ENCODE measurements at places on chromosomes 11 and 22.

DNA sequence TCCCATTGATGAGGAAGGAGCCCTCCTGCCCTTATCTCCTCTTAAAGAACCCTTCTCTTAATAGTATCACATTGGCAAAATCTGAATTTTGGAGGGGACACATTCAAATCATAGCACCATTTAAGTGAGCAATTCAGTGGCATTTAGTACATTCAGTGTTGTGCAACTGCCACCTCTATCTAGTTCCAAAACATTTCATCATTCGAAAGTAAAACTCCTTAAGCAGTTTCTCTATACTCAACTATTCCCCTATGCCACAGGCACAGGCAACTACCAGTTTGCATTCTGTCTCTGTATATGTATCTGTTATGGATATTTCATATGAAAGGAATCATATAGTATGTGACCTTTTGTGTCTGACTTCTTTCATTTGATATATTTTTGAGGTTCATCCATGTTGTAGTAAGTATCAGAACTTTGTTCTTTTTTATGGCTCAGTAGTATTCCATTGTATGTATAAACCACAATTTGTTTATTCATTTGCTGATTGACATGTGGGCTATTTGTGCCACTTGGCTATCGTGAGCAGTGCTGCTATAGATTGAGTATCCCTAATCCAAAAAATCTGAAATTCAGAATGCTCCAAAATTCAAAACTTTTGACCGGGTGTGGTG is 22.9 kb downstream of the FAR1 start:
- DNase-seq: peak; percentile 13

DNA sequence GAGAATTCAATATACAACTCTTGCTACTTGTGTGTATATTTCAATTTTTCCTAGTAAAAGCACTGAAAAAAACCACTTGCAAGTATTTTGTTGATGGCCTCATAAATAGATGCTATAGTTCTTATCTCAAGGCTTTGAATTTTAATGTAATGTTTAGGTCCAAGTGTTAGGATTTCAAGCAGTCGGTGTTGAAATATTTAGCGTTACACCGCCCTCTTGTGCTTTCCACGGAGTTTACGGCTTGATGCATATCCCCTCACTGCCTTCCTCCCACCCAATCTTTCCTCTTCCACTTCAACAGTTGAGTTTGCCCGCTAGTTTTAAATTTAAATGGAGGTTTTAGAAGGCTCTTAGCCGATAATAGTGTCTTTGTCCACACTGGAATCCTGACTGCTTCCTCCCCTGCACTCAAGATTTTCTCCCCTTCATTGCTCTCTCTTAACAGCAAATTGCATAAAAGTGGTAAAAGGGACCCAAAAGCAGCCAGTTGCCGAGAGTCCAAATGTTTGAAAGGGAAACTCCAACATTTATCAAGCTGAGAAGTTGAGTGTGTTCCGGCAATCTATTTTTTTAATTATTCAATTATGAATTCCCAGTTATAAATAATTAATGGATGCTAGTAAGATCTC is 25.9 kb upstream of the HTATIP2 start:
- DNase-seq: no peak

GRCh38 chr11:35380603-35381002 is 38.8 kb downstream of the SLC1A2 start:
- no peak for DNase-seq

DNA sequence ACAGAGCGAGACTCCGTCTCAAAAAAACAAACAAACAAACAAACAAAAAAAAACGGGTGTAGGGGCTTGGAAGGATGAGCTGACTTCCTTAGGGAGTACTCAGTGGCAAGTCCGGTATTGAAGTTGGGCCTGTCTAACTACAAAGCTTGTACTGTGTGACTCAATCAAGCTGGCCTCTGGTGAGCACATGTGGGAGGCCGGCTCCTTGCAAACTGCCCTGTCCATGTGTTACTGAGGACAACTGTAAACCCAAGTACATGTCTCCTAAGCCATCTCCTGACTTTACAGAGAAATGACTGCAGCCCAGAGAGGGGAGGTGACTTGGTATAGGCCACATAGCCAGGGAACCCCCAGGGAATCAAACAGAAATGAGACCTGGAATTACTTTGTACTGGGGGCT is 11.6 kb downstream of the RIBC2 start:
- DNase-seq: peak; percentile 69

- DNase-seq: no peak
Observed at GRCh38 chr11:39732001-39732400, 1727.5 kb downstream of the LRRC4C start.

DNA sequence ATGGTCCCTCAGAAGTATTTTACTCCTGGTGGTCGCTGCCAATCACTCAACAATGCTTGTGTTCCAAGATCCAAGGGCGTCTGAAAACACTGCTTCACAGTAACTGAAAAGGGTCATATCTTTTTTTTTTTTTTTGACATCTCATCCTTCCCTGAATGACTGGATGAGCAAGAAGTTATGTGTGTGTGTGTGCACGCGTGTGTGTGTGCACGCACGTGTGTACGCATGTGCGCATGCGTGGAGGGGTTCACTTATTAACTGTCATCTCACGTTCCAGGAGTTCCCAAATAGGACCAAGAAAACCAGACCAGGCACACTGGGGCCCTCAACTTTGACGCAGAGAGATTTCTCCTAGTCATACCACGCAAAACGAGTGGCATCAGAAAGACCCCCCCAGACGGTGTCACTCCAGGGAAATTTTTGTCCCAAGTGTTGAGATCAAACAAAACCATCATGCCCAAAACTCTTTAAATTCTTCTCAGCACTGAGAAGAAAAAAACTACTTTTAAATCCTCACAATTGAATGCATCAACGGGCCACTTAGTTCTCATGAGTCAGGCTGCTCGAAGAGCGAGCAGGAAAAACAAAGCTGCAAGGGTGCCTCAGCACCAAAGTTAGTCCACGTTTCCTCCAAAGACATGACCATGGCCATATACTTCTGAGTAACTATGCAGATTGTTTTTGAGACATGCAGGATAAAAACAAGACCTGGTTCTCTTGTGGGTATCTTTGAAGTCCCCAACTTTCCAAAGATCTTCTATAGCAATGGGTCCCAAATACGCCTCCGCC is 12.9 kb downstream of the MN1 start:
- no peak for DNase-seq

DNA sequence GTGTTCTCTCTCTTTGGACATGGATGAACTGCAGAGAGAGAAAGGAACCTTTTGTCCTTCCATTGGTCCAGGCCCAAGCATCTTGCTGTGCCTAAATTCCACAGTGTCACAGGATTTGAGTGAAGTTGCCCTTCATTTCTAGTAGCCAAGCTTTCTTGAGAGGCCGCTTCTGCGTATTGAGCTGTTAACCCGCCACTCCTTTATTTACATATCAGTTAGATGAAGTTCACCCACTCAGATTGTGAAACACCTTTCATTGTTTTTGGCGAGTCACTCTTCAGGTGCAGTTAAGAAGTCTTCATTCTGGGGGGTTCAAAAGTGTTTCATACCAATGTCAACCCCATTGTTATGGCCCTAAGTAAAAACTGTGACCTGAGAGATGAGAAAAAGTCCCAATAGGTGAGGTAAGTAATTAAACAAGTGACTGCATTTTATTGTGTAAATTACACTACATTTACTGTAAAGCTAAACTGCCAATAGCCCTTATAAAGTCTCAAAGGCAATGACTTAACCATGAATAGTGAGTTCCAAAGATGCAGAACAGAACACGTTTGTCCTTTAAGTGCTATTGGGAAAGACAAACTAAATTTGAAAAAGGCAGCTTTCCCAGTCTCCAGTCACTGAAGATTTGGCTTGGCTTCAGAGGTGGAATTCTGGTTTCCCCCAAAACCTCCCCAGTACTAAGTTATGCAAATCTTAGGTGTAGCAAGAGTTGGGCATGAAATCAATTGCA is 61.0 kb downstream of the APIP start:
- no peak for DNase-seq

- no peak for DNase-seq
Observed at GRCh38 chr22:50016988-50017700, 4.6 kb upstream of the IL17REL start.

Data from AG10803 (cell line).